ENCODE measurements at places on chromosomes 11 and 22.

DNA sequence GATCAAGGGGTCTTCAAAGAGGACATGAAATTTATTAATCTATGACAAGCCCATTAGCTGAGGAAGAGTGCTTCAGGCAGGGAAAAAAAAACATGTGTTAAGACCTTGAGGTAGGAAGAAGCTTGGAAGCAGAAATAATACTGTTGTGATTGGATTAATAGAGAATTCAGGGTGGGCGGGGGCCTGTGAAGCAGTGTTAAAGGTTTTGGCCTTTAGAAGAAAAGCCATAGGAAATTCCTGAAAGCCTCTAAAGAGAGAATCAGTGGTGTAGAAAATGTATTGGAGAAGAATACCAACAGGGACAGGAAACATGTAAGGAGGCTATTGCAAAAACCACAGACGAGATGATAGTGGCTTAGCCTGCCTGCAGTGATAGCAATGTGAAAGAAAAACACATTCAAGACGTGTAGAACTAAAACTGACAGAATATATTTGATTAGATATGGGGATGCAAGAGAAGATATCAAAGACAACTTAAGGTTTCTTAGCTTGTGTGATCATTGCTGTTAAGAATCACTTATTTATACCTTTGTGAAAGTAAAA is 404.4 kb upstream of the ANO3 start:
- DNase-seq = no peak

GRCh38 chr11:128925250-128925600 is 17.4 kb downstream of the TP53AIP1 start:
- DNase-seq = no peak

DNA sequence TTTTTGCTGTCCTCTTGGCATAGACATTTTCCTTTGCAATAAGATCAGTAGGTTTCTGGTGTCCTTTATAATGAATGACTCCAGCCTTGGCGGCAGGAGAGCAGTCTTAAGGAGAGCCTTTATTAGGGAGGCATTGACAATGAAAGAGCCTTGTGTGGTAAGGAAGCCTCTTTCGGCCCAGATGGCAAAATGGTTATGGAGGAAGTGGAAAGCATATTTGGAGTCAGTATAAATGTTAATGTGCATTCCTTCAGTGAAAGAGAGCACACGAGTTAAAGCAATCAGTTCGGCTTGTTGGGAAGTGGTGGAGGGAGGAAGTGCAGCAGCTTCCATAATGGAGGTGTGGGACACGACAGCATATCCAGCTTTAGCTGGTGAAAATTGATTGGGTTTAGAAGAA is 18.1 kb upstream of the ANO1 start:
- no peak for DNase-seq

DNA sequence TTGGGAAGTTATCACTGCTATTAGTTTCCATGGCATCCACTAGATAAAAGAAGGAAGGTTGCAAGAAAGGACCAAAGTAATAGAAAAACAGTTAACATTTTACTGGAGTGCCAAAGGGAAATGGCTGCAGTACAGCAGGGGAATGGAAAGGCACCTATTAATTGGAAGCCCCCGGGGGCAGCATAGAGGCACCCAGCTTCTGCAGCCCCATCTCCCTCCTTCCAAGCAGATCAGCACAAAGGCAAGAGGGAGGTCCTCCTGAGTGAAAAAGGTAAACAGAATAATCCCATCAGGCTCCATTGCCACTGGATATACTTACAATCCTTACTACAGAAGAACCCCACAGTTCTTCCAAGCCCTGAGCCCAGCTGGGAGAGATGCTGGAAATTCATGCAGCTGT is 887.1 kb downstream of the DLG2 start:
- no peak for DNase-seq

DNA sequence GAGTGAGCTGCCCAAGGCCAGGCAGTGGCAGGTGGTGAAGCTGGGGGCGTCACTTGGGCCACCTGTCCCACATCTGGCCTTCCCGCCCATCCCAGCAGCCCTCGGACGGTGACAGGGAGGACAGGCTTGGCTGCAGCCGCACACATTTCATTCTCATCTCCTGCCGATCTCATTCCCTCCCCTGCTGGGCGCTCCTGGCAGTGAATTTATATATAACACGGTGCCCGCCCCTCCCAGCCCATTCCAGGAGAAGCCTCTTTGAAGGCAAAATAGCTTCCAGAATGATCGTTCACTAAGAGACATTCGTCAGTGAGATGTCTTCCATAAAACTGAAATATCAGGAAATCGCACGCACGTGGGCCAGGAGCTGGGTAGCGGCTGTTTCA is 861.3 kb downstream of the TBC1D22A start:
- no peak for DNase-seq

- no peak for DNase-seq
Observed at GRCh38 chr11:68212421-68213134, 518 bp downstream of the KMT5B start.

- no peak for DNase-seq
Observed at GRCh38 chr11:44923115-44923514, 27.6 kb downstream of the TP53I11 start.

- no peak for DNase-seq
Observed at GRCh38 chr22:45645526-45646414, 25.9 kb upstream of the ATXN10 start.

DNA sequence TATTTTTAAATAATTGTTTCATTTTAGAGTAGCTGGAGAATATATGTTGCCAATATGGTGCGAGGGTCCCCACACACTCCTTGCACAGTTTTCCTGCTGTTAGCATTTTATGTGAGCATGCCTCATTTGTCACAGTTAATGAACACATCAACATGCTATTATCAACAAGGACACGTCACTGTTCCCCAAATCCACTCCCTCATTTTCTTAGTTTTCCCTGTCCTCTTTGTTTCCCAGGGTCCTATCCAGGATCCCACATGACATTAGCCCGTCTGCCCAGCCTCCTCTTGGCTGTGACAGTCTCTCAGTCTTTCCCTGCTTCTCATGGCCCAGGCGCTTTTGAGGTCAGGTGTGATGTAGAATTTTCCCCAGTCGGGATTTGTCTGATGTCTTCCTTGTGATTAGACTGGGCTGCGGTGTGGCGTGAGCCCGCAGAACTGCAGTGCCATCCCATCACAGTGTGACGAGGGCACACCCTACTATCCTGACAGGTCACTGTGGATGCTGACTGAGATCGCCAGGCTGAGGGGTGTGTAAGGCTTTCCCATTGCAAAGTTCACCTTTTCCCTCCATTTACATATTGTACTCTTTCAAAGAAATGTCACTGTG is 450.6 kb upstream of the B3GAT1 start:
- DNase-seq = no peak
